Stimulated activated CD8-positive, alpha-beta memory T cell treated with anti-CD3 and anti-CD28 coated beads, Interleukin-15, amount 100 ng/mL, for 4 hours (primary cell): ENCODE measurements at places on chromosomes 1 and 21.

DNA sequence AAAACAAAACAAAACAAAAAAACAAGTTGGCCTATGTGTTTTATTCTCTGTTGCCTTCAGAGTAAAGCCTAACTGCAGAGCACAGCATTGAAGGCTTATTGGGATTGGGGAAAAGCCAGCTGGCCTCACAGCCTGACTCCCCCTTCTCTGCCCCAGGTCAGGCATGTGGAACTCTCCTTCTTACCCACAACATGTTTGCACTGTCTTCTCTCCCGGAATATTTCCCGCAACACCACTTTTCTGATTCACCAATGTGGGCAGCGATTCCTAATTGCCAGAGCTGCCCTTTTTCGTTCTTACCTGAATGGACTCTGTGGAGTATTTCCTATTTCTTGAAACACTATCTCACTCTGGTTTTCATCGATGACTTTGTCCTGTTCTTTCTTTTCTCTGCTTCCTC lies 2.8 kb upstream of the TARBP1 start:
- DNase-seq, result no peak

GRCh38 chr1:39086865-39087409 lies 60.8 kb downstream of the NDUFS5 start:
- no peak for DNase-seq

- no peak for DNase-seq
These were observed 204.5 kb downstream of the BRINP3 start for GRCh38 chr1:190273161-190273560.

DNA sequence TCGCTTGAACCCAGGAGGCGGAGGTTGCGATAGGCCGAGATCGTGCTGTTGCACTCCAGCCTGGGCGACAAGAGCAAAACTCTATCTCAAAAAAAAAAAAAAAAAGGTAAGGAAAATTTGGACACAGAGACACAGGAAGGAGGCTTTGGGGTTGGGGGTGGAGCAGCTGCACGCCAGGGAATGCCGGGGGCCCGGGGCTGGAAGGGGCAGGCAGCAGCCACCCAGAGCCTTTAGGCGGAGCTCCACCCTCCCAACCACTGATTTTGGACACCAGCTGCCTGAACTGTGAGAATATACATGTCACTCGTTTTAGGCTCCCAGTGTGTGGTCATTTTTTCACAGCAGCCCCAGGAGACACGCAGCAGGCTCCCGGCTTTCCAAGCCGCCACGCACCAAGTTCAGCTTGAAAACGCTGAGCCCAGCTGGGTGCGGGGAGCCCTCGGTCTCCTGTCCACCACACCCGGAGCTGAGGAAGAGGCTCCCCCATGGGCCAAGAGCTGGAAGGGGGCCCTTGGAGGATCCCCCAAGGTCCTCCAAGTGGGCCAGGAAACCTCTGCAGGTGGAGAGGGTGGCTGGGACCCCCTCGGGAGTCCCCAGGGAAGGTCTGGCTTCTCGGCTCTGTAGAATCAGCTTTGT lies 5.9 kb upstream of the FAAP20 start:
- DNase-seq, result no peak

DNA sequence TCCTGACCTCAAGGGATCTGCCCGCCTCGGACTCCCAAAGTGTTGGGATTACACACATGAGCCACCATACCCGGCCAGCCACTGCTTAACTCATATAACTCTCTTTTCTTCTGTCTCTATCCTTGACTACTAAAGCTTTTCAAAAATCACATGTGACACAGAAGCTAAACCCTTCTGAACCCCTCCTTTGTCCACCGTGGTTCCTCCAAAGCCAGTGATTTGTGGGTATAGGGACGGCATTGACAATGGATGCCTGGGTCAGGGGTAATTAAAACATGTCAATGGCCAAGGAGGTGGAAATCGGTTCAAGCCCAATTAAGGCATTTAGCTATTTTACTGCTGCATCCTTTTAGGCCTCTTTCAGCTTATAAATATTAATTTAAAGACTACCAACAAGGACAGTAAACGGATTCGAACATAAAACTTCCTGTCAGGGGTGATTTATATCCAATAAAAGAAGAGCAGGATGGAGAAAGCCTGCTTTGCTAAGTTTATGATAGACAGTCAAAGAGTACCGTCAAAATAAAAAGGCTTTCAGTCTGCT lies 242.3 kb downstream of the GPATCH2 start:
- DNase-seq, result no peak

GRCh38 chr1:55700359-55701130 lies 485.4 kb upstream of the USP24 start:
- DNase-seq, result no peak

DNA sequence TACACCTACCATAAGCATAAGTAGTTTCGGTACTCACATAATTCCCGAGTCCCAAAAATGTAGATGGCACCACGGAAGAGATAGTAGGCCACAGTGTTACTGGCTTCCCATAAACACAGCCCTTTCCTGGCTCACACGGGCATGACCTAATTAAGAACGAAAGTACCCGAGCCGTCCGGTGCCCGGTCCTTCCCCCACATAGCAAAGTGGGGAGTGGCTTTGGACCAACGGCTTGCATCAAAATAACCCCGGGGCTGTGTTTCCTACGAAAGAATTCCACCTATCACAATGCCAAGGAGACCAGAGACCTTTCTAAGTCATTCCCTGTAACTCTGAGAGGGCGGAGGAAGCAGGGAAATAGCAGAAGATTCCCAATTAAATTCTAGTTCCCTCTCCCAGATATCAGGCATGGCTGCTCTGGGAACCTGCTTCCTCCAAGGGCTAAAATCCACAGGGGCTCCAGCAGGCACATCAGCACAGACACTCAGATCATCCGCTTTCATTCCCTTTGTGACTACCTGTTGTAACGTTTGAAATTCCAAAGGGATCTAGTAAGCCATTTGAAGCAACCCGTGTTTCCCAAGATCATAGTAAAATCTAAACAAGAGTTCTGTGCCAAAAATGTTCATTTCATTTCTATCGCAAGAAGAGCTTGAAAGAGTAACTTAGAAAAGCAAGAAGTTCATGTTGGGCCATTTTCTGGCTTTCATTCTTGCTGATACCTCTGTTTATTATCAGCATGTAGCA lies at the start of gene TMPRSS3:
Gene TMPRSS3 (minus strand): TSS at position 148 of the 747 bp plus-strand sequence. CDS start 635 bp downstream, outside the sequence.
- DNase-seq, result no peak

DNA sequence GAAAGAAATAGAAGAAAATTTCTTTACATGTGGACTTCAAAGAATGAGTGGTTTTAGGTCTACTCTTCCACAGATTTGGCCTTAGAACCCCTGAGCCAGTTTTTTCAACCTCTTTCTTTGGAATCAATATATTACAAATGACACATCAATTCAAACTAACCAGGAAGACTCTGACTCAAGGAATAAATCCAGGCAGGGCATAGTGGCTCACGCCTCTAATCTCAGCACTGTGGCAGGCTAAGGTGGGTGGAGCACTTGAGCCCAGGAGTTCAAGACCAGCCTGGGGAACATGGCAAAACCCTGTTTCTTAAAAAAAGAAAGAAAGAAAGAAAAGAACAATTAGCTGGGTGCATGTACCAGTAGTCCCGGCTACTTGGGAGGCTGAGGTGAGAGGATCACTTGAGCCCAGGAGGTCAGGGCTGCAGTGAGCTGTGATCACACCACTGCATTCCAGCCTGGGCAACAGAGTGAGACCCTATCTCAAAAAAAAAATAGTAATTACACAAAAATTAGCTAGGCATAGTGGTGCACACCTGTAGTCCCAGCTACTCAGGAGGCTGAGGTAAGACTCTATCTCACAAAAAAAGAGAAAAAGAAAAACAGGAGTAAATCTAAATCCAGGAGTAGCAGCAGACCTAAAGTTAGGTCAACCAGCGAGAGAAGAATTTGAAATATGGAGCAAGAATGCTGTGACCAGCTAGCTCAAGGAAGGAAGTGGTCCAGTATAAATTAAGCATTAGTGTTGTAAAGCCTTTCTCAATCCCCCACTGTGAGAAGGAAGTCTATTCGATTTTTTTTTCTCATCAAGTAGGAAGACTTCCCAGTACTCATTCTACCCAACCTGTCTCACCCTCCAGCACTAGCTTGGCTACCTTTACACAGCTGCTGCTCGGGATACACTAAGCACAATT lies 1.9 kb downstream of the SORT1 start:
- DNase-seq, result no peak

GRCh38 chr1:54706419-54706818 lies 9.2 kb upstream of the TTC4 start:
- no peak for DNase-seq

- DNase-seq, result no peak
These were observed 266.8 kb downstream of the VAV3 start for GRCh38 chr1:107698161-107698560.

GRCh38 chr1:94280541-94280940 lies 43.2 kb upstream of the ARHGAP29 start:
- no peak for DNase-seq
